ENCODE measurements at places on chromosomes 4 and X.

- DNase-seq = peak; percentile 40
Measured at GRCh38 chr4:155371432-155372043, 5.2 kb downstream of the MAP9 start.

GRCh38 chr4:142309772-142310171, 536.3 kb downstream of the INPP4B start:
- DNase-seq = no peak

DNA sequence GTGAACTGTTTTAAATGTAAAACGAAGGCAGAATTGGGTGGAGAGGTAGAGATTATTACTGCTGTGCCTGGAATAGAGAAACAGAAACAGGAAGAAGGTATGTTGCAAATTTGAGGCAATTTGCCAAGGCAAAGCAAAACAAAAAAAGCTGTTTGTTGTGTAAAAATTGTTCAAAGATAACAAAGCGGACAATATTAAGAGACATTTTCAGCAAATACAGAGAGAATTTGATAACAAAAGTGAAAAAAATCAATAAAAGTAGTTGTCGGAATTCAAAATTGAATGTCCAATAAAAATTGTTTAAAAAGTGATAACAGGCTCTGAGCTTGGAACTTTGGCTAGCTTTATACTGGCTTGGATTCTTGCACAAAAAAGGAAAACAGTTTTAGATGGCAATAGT, 14.4 kb upstream of the SMS start:
- DNase-seq = no peak

DNA sequence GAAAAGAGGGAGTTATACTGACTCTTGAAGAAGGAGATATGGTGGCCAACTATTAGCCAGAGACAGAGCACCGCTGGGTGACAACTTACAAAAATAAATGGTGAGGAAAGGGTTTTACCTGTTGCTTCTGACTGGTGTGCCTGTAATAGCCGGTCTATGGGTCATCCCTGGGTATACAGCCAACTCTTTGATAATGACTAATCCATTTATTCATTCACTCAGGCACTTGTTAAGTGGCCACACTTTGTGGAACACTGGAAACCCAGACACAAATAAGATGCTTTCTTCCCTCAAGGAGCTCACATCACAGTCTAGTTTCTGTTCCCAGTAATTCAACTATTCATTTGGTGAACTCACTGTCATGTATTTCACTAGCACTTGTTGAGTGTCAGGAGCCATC, 13.2 kb upstream of the CAPN6 start:
- DNase-seq = peak; percentile 2

DNA sequence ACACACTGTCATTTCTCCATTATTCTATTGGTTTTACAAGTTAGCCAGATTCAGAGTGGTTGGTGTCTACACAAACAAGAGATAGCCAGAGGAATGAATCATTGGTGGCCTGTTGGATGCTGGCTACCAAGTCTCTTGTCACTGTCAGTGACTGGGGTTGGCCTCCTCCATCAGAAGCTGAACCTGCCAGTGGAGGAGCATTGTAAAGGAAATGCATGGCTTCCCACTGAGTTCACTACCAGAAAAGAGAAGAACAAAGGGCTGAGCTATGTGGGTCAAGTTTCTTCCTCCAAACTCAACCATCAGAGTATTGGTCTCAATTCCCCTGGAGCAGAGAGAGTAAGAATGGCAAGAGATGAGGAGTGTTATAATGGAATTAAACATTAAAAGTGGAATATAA, 26.5 kb upstream of the ANKRD50 start:
- DNase-seq = no peak

DNA sequence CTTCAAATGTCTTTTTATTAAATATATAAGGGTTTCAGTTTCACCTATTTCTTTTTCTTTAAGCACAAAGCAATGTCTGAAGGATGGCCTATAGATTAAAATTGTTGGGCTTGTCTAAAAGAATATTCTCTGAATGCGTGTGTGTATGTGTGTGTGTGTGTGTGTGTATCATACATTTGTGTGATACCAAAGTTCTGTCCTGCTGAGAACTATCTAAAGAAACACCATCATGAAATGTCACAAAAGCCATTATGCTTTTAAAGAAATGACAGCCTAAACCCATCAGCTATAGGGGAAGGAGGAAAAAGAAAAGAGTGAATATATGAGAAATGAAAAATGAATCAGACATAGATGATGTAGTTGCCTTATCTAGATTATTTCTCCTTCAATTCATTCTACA, 1501.5 kb upstream of the TENM3 start:
- DNase-seq = no peak

DNA sequence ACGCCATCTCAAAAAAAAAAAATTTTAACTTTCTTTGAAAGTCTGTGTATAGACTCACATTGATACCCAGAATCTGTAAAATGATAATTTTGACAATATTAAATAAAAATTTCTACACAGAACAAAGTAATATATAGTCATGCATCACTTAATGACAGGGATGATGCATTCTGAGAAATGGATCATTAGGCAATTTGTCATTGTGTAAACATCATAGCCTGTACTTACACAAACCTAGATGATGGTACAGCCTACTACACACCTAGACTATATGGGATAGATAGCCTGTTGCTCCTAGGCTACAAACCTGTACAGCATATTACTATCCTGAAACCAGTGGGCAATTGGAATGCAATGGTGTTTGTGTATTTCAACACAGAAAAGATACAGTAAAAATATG, 107.7 kb downstream of the BLTP1 start:
- peak; percentile 45 for DNase-seq

GRCh38 chrX:30572004-30572403, 5.6 kb downstream of the TASL start:
- DNase-seq = no peak

- no peak for DNase-seq
Measured at GRCh38 chr4:117267317-117267716, 181.9 kb upstream of the TRAM1L1 start.

- peak; percentile 82 for DNase-seq
Measured at GRCh38 chrX:68827848-68828624, 785 bp upstream of the EFNB1 start.

DNA sequence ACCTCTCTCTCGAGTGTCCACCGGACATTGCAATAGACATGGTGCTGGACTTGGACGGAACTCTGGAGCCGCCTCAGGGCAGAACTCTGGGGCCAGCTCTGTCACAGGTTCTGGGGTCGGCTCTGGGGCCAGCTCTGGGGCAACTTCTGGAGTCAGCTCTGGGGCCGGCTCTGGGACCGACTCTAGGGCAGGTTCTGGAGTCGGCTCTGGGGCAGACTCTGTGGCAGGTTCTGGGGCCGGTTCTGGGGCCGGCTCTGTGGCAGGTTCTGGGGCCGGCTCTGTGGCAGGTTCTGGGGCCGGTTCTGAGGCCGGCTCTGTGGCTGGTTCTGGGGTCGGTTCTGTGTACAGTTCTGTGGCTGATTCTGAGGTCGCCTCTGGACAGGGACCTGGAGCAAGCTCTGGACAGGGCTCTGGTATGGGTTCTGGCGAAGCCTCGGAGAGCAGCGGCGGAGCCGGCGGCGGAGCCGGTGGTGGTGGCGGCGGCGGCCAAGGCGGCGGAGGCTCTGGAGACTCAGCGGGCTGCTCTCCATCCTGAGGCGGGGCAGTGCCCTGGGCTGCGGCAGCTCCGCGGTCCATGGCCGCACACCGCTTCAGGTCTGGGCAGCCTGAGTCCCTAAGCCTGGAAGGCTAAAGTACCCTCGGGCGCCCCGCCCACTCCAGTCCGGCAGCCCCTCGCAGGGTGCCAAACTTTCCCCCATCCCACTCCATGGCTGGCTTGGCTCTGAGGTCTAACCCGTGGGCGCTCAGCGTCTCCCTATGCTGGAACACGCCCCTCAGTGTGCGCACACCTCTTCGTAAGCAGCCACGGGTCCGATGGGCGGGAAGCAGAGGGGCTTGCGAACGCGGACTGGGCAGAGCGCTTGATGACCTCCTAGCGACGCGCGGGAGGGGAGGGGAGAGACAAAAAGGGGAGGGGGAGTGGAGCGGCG, at the start of gene DGKK:
Gene DGKK (minus strand): TSS at position 723 of the 929 bp plus-strand sequence. CDS start 147 bp downstream, at position 576.
- DNase-seq = no peak

- DNase-seq = no peak
Measured at GRCh38 chr4:101065935-101066485, 281.3 kb downstream of the PPP3CA start.

DNA sequence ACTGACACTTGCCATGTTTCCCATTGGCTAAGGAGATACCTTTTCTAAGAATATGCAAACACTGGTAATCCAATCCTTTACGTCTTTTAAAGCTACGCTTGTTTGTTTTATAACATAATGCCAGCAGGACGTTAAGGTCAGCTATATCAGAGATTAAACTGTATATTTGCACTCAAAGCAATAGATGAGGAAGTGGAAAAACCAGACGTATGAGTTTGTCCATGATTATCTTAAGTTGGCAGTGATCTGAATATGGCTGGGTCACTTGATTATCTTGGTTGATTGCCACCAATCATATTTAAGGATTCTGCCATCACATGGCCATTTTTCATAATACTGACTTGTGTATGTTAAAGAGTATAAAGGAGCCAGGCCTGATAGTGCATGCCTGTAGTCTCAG, 19.4 kb downstream of the TMSB4X start:
- DNase-seq = no peak

DNA sequence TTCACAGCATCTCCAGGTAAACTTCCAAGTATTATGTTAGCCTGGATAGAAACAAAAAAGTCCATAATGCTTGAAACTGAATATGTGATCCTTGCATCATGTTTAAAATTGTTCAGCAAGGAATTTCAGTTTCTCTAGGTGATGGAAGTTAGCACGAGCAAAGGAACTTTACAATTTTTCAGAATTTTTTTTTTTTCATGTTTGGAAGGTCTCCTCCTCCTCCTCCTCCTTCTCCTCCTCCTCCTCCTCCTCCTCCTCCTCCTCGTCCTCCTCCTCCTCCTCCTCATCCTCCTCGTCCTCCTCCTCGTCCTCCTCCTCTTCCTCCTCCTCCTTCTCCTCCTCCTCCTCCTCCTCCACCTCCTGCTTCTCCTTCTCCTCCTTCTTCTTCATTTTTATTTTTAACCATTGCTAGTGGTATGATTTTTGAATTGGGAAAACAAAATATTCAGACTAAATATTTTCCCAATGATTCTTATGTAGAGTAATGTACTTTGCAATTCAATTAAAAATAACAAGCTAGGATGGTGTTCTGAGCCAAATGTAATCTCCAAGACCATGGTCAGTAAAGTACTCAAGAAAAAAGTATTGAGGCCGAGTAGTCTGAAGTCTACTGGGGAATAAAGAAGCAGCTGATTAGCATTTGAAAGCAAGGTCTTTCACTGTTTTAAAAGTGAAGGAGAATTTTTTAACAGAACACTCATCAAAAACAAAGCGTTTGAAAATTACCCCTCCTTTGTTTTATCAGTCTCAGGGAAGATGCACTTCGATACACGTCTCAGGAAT, 420.9 kb upstream of the ATOH1 start:
- no peak for DNase-seq

- no peak for DNase-seq
Measured at GRCh38 chrX:80879916-80880315, 70.2 kb upstream of the BRWD3 start.

DNA sequence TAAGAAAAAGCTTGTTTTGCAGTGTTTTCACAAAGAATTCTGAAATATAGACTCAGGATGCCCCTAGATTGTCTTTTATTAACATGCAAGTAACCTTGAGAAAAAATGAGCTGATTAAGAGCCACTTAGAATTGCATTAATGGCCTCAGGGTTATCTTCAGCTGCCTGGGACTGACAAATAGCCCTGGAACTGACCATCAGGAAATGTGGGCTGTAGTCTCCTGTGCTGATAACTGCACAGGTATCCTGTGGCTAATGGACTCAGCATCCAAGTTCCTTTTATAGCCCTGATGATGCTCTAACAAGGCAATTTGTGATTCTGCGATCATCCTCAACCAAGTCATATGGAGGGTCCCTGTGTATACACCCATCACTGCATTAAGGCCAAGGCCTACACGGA, 17.0 kb downstream of the CA5B start:
- DNase-seq = no peak

DNA sequence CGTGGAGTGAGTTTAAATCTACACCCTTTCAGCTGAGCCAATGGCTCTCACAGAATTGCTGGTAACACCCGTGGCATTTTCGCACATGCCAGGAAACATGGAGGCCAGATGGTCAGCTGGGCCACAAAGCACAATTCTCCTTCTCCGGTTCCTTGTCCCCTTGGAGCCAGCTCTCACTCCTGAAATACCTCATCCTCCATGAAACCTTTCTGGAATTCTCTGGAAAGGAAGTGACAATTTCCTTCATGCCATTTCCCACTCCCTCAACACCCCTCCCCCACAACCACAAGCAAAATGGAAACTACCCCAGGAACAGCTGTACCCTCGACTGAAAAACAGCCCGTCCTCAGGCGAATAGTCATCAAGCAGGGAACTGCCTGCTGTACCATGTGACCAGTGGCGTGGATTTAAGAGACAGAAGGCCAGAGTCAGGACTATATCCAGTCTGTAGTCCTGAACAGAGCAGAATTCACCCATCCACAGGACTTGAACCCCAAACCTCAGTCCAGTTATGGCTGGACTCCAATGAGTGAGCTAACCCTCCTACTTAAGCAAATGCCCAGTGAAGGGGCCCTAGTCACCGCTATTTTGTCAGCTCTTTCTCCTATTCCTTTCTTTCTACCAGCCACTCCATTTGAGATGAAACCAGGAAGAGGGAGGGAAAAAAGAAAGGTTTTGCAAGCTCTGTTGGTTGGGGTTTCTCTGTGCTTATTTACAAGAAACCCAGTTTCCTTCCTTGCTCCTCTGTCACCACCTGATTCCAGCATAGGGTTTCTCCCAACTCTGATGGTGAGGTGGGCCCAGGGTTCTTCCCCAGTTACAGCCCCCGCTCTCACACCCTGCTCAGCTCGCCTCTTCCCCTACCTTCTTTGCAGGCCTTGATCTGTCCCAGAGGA, 24.5 kb downstream of the ELF4 start:
- DNase-seq = no peak

- DNase-seq = no peak
Measured at GRCh38 chr4:114674080-114674479, 75.5 kb downstream of the UGT8 start.

GRCh38 chrX:479273-479981, 92.7 kb upstream of the PPP2R3B start:
- DNase-seq = no peak

GRCh38 chr4:56185901-56186300, 201.4 kb downstream of the AASDH start:
- DNase-seq = no peak

DNA sequence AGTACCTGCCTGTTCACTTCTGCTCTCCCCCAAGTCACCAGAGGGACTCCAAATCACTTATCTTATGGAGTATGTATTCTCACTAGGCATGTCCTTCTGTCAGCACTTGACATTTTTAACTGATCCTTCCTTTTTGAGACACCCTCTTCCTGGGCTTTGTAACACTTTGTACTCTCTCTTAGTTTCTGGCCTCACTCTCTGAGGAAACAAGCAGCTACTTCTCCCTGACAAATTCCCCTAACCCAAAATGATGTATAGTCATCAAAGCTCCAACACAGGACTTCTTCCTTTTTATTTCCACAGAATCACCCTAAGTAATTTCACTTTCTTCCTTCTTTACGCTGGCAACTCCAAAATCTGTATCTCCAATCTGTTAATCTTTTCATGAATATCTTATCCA, 101.8 kb downstream of the ARAP2 start:
- no peak for DNase-seq

- DNase-seq = no peak
Measured at GRCh38 chr4:4427886-4428285, 41.0 kb downstream of the NSG1 start.

GRCh38 chr4:102247041-102247440, 98.2 kb downstream of the SLC39A8 start:
- peak; percentile 8 for DNase-seq

All from epithelial cell of esophagus (primary cell).